Kidney epithelial cell (primary cell): ENCODE measurements at places on chromosomes 5 and 9. TPM values are rescaled to one million over a fixed set of nuclear protein-coding genes. Genes with fewer than 3 reads are reported as not detected.
A peak's percentile ranks its signal among the peaks of the same experiment; 100 is the strongest.

Gene CTSV
- total RNA-seq: 3.1 TPM in 2 replicates

Gene SPINK7
- not detected in 2 replicates for total RNA-seq

Gene PCDHGA4
- total RNA-seq: 3.5 and 3.6 TPM in 2 replicates

Gene GLRA1
- total RNA-seq: not detected in 2 replicates

Gene CYFIP2
- 93.5 and 99.9 TPM in 2 replicates for total RNA-seq

Gene GLDC
- 10.3 and 17.3 TPM in 2 replicates for total RNA-seq

Gene NOP16
- 17.8 and 21.1 TPM in 2 replicates for total RNA-seq

DNA sequence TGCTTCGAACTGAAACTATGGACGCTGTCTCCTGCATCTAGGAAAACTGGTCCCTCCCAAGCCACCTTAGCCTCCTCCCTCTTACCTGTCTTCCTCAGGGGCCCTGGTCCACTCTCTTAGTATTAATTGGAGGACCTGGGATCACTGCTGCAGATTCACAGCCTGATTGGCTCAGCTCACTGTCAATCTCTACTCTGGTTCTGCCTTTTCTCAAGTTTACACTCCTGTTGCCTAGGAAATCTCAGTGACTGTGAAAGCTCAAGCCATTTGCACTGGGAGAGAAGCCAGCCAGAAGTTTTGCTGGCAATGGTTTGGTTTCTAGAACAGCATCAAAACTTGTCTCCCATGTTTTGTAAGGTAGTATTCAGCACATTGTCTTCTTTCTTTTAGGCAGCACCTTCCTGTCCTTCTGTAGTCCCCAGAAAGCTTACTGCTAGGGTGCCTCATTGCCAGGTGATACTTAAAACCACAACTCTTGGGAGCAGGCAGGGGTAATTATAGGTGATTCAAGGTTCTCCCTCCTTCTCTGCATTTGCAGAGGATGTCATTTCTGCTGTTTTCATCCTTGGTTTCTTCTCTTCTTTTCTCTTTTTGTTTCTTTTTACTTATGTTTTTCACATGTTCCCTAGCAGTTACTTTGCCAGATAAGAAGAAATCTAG, at the start of gene CAPSL:
Gene CAPSL (minus strand): TSS at position 55 of the 660 bp plus-strand sequence. CDS start 17,502 bp downstream, outside the sequence.
- no peak for DNase-seq

DNA sequence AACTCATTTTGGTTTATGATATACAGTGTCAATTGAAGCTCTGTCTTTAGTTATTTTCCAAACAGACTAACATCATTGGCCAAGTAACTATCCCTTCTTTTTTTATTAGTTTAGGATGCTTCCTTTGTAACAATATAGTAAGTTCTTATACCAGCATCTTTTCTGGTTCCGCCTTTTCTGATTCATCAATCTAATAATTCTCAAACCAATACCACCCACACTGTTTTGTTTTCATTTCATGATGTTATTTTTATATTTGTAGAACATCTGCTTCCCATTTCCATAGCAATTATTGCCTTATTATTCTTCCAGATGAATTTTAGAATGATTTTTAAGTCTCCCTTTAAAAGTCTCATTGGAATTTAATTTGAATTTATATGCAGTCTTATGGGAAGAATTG, 218.1 kb downstream of the RFK start:
- DNase-seq: no peak

GRCh38 chr9:21506626-21507482, 24.7 kb upstream of the IFNE start:
- peak; percentile 68 for DNase-seq

DNA sequence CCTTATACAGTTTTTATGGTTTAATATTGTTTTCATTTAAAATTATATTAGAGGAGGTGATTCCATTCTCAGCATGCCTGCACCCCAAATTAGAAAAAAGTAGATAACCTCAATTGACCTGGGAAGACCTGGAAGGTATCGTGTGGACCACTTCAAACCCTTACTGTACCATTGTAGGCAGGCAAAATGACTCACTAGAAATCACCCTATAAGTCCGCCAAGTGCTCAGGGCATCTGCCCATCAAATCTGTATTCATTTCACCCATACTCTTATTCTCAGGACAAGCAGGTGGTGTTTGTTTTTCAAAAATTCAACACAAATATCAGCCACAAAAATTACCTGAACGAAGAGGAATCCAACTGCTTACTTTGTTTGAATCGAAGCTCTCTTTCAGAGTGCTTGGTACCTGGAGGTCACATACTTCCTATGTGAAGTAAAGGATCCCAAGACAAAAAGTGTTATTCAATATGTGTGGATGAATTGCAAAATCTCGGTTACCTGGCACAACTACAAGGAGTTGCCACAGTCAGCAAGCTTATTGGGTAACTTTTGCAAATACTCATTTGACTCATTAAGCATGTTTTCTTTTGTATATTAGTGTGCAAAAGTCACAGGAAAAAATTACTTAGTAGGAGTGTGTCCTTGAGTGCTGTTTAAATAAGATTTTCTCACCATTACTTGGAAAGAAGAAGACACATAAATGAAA, 216.2 kb downstream of the ENC1 start:
- DNase-seq: no peak

DNA sequence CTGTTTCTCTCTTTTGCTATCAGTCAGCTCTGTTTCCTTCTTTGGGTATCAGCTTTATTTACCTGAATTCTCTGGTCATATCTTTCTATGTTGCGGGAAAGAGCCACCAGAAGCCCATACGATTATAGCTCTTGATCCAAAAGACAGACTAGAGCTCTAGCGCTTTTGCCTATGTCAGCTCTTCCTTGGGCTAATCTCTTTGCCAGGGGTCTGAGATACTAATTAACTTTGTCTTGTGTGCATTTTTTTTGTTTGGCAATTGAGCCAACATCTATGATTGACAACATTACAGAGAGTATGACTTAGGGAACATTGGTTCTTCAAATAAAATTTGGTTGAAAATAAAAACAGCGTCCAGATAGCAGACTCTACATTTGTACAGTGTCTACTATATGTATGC, 603.0 kb downstream of the KCTD16 start:
- DNase-seq: no peak

GRCh38 chr9:18490641-18491370, 16.9 kb downstream of the ADAMTSL1 start:
- DNase-seq: peak; percentile 96

DNA sequence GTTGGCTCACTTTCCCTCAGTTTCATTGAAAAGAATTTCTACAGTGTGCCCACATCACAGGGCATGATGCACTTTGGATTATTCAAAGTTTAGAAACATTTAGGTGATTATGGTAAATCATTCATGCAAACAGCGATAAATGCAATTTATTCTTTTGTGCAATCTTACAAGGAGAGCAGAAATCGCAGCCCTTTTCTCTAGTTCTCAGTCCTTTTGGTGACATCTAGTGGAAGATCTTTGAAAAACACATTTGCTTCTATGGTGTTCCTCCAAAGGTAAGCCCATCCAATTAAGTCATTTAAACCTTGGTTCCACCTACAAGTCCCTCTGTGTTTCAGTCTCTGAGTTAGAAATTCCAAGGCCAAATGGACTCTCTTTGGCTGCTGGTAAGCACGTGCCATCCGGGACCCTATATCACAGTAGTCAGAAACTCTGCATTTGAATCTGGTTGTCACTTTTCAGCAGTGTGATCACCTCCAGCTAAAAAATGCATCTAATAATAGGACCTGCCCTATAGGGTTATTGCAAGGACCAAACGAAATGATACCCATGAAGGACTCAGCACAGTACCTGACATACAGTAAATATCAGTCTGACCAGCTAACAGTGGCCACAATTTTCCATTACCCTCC, 66.4 kb downstream of the MACROH2A1 start:
- DNase-seq: no peak

GRCh38 chr9:121206516-121207370, 5.1 kb upstream of the RAB14 start:
- no peak for DNase-seq

GRCh38 chr9:136856541-136857141, 4.5 kb downstream of the MAMDC4 start:
- no peak for DNase-seq

- no peak for DNase-seq
Measured at GRCh38 chr5:107968998-107969397, 298.3 kb upstream of the EFNA5 start.

- no peak for DNase-seq
Measured at GRCh38 chr9:115437418-115437817, 319.5 kb upstream of the TNC start.

DNA sequence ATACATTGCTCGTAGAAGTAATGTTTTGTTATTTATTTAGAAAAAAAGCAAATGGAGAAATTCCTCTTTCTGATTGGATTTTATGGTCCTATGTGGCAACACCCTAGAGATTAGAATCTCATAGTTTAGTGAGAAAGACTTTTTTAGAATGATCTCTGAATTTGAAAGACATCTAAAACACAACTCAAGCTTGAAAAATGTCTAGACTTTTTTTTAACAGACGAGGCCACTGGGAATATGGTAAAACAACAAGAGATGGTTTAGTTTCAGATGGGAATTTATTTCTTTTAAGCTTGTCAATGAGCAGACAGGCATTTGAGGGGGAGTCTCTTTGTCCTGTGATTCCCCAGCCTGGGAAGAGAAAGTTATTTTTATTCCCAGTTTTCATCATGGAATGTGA, 122.1 kb downstream of the NTRK2 start:
- no peak for DNase-seq

GRCh38 chr5:177314376-177315342, 3.0 kb upstream of the MXD3 start:
- no peak for DNase-seq
